ENCODE measurements at places on chromosomes 3 and 15.

DNA sequence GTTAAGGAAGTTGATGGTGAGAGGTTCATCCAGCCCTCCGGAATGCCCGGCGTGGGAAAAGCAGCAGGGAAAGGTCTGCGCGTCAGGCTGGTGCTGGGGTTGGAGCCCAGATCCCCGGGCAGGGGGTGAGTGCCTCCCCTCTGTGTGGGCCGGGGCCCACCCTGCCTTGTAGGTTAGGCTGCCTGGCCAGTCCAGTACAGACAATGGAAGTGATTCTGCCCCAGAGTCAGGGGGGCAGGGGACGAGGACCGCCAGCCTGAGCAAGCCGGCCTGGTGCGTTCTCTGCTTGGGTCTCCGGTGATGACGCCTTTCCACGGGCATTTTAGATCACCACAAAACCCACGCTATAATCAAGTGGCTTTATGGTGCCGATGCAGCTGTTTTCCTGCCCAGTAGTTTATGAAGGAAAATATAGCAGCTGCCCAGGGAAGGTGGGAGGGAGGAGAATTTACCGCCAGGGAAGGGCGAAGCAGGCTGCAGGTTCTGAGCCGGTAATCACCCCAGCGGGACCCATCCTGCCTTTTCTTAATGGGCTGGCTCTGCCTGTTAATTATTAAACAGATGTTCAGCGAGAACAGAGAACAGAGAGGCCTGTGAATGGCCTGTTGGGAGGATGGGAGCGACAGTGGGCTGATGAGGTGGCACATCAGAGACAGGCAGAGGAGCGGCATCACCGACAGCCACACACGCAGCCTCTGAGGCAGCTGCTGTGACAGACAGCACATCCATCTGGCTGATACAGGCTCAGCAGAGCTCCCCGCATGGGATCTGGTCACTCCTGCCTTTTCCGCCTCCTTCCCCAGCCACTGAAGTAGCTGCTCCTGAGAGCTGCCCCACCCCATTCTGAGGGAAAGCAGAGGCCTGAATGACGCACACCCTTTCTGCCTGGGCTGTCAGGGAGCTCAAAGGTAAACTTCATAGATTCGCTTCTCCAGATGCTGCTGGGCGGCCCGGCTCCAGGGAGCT, 35.2 kb downstream of the BDH1 start:
- no peak for DNase-seq

DNA sequence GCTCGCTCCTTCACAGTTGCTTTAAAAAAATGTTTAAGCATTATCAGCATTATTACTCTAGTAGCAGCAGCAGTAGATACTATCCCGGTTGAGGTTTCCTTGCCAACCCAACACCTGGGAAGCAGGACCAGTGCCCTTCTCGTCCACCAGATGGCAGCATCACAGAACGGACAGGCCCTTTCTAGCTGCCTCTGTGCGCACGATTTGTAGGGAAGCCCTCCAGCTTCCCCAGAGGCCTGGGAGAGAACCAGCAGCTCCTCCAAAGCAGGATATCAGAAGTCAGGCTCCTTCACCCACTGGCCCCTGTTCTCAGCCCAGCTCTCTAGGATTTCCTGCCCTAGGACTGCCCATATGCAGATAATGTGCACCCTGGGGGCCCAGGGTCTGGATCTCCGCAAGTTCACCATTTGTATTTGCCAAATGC, 16.8 kb upstream of the ESYT3 start:
- peak; percentile 80 for DNase-seq

DNA sequence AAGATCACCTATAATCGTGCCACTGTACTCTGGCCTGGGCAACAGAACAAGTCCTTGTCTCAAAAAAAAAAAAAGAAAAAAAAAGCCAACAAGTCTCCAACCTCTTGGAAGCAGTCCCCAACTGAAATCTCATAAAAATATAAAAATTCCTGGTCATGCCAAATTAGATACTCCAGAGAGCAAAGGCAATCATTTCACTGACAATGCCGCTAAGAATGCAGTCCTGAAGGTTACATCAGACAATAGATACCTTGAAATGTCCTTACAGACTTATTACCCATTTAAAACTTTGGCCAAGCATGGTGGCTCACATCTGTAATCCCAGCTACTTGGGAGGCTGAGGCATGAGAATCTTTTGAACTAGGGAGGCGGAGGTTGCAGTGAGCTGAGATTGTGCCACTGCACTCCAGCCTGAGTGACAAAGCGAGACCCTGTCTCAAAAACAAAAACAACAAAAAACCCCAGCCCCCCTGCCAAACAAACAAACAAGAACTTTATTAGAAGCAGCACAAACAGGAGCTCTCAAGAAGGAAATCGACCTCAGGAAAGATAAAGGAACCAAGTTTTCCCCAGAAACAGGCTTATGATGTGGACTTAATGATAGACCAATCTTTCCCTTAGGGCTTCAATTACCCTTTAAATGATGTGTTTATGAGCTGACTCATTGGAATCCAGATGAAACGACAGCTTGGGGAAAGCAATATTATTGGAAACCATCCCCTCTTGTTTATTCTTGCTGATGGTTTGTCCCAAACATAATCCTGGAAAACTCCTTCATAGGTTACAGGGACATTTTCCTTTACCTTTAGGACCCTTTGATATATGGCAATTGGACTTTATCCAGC, 53.1 kb upstream of the XCR1 start:
- no peak for DNase-seq

DNA sequence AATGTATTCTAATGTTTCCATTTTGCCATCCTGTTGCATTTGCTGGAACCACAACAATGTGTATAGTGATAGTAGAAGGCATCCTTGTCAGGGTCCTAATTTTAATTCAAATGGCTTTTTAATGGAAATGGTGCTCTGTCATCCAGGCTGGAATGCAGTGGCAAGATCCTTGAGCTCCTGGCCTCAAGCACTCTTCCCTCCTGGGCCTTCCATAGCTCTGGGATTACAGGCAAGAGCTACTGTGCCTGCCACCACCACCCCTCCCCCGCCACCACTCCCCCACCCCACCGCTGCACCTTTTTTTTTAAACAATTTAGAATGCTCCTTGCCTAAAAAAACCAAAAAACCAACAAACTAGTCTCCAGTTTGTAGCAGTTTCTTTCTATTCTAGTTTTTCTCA, 15.2 kb upstream of the IQCF6 start:
- no peak for DNase-seq

- DNase-seq = no peak
Observed at GRCh38 chr3:11076711-11077110, 77.6 kb upstream of the HRH1 start.

DNA sequence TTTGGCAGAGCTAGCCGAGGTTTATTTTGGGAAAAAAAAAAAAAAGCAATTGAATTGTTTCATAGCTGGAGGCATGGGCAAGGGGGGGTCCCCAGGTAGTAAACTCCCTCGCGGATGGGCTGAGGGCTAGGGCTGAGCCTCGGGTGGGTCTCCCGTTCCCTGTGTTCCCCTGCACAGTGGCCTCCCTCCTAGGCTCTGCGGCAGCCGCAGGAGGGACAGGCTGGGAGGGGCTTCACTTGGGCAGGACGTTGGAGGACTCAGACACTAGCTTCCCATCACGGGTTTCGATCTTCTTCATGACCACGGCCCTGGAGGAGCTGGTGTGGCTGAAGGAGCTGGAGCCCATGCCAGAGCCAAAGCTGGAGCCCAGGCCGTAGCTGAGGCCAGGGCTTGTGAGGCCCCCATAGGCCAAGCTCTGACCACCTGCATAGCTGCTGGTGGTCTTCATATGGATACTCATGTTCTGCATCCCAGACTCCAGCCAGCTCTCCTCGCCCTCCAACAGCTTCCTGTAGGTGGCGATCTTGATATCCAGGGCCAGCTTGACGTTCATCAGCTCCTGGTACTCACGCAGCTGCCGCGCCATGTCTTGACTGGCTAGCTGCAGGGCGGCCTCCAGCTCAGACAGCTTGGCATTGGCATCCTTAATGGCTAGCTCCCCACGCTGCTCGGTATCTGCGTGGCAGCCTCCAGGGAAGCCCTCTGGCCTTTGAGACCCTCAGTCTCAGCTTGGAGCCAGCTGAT, 64.0 kb upstream of the CDAN1 start:
- DNase-seq = no peak

- no peak for DNase-seq
Observed at GRCh38 chr3:10435850-10436249, 69.5 kb downstream of the ATP2B2 start.
